IPS DF 6.9 (cell line): ENCODE measurements at places on chromosomes 4 and X.
A peak's percentile ranks its signal among the peaks of the same experiment; 100 is the strongest.

- DNase-seq: no peak
Measured at GRCh38 chrX:108437349-108438109, 693 bp downstream of the COL4A6 start.

- DNase-seq: no peak
Measured at GRCh38 chr4:173490817-173491528, 39.1 kb downstream of the HAND2 start.

GRCh38 chrX:13198056-13198761, 121.6 kb downstream of the ATXN3L start:
- no peak for DNase-seq

DNA sequence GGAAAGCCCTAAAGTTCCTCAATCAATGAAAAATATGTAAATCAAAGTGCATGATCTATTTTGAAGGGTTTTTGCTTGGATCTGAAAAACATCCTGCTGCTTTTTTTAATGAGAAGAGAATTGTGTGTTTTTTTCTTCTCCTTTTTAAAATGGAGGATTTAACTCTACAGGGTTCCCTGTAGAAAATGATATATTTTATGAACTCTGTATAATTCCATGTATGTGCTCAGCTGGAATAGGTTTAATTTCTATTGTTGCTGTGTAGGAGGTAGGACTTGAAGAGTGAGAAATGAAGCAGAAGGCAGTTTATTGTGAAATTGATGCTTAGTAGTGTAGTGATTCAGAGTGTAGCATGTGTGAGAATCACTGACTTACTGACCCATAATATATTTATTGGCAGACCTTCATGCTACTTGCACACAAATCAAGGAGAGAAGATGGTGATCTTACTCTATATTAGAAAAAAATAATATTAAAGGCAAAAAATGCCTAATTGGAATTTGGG, 286.8 kb upstream of the FSTL5 start:
- DNase-seq: no peak

DNA sequence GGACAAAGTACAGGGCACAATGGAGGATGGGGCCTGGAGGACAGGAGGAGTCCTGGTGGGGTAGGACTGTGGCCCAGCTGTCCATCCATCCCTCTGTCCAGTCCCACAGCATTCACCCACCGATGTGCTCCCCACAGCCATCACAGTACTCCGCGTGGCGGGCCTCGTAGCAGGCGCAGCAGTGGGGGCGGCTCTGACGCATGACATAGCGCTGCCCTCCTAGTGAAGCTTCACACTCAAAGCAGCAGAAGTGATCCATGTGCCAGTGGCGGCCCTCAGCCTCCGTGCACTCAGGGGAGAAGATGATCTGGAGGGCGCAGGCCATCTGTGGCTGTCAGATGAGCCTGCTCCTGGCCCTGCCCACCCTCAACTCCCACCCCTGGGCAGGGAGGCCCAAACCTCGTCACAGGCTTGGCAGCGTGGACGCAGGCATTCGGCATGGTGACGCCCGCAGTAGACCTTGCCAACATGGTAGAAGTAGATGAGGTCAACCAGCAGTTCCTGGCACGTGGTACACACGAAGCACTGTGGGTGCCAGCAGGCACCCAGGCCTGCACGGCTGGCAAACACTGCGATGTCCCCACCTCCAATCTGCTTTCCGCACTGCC, 6.3 kb downstream of the PLP2 start:
- no peak for DNase-seq

DNA sequence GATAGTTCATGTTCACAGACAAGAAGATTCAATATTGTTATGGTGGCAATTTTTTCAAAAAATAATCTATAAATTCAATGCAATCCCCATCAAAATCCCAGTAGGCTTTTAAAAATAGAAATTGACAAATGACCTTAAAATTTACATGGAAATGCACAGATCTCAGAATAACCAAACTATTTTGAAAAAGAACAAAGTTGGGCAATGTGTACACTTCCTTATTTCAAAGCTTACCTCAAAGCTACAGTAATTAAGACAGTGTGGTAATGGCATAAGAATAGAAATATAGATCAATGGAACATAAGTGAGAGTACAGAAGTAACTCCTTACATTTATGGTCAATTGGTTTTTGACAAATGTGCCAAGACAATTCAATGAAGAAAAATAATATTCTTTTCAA, 39.0 kb downstream of the FRMD7 start:
- DNase-seq: no peak

DNA sequence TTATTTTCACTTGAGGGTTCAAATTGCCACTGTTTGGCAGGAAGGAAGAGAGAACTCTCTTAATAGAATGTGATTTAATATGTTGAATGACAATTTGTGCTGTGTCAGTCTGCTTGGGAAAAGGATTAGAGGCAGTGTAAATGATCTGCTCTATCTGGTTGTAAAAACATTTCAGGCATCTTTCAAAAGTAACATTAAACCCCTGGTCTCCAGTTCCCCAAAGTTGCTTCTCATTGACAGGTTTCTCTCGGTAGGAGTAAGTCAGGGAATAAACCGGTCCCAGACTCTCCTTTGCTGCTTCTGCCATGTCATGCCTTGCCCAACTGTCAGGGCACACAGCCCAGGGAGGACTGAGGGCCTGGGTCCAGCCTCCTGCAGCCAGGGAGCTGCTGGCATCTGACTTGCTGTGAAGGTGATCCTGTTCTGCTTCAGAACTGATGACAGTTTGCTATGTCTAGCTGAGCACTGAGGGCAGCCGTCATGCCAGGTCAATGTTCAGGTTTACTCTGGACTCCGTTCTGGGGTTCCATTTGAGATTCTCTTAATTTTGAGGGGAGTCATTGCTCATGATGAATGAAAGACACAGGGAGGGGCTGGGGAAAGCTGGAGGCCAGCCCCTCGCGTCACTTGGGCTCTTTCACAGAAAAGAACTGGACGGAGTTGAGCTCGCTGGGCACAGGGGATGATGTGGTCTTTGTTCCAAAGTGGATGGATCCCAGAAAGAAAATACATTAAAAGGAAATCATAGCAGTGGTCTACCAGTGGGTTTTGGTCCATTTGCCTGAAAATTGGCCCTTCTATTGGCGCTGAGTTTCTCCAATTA, 312.4 kb downstream of the ARHGAP10 start:
- no peak for DNase-seq

DNA sequence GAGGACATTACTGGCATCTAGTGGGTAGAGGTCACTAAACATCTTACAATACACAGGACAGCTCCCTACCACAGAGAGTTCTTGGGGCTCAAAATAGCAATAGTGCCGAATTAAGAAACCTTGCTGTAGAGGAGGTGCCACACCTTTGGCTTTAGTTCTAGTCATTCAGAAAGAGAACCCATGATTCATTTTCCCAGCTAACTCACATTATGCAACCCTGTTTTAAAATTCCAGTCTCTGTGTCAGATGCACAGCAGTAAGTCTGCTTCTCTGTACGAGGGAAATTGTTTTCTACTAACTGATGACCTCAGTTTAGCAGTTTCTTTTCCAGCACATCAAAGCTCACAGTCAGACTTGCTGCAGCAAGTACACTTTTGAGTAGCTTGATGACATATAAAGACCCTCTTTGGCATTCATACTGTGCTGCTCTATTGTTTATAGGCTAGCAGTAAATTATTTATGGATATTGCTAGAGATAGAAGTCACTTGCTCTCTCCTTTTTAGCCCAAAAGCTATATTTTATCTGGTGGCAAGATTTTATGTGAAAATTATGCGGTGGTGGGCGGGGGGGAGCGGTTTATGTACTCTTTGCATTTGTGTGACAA, 487.8 kb upstream of the MAGEB18 start:
- DNase-seq: no peak

GRCh38 chr4:101259876-101260275, 87.5 kb downstream of the PPP3CA start:
- DNase-seq: no peak

DNA sequence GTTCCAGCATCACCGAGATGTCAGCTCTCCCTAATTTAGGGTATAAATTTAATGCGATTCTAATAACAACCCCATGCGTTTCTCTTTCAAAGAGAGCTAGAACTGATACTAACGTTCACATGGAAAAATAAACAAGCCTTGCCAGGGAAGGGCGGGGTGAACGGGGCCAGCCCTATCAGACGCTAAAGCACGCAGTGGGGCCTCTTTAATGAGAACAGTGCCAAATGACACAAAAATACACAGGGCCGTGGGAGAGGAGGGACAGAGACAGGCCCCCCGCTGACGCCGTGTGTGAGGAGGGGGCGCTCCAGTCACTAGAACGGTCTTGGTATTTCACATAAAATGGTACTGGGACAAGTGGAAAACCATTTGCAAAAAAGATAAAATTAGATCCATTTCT, 21.3 kb upstream of the ADRA2C start:
- no peak for DNase-seq

- no peak for DNase-seq
Measured at GRCh38 chr4:26753617-26754016, 107.0 kb upstream of the STIM2 start.

DNA sequence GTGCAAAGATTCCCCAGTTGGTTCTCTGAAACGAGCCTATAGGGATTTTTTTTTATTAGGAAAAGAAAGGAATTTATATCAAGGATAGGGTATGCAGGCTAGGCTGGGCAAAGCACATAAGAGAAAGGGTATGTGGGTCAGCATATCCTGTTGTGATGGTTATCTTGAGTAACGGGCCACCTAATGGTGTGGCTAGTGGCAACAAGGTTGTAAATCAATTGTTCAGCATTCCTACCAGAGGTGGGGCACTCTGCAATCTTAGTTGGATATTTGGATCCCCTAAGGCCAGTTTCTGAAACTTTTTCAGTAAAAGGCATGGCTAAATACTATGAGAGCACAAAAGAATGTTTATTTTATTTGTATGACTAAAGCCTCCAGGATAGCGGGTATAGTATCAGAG, 42.7 kb downstream of the DCAF12L1 start:
- DNase-seq: no peak

DNA sequence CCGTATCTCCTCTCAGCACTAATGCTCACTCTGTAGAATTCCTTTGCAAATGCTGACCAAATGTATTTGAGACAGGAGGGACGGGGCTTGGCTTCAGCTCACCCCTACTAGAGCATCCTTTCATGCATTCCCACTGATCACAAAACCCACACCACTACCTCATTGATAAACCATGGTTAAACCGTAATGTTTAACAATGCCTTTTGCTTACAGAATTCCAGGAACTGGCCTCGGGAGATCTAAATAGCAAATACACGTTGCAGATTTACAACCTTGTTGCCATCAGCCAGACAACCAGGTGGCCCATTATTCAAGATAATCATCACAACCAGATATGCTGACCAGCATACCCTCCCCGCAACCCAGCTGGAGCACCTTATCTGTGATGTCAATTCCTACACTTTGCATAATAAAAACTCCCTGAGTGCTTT, 391.9 kb downstream of the KCTD8 start:
- DNase-seq: peak; percentile 93

DNA sequence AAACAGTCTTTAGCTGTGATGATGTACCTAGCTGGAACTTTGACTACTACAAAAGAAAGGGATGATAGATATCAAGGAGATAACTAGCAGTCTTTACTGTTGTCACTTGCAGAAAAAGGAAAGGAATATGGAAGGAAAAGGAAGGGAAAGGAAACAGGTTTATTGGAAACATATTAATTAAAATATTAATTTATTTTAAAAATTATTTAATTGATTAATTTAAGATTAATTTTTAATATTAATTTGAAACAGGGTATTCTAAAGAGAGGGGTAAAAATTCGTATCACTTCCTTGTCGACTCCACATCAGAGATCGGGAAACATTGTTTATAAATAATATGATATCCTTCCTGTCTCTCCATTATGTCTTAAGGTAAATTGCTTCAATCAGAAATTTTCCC, 186.5 kb upstream of the IL15 start:
- DNase-seq: no peak
